ENCODE measurements at places on chromosomes 11 and 22.

DNA sequence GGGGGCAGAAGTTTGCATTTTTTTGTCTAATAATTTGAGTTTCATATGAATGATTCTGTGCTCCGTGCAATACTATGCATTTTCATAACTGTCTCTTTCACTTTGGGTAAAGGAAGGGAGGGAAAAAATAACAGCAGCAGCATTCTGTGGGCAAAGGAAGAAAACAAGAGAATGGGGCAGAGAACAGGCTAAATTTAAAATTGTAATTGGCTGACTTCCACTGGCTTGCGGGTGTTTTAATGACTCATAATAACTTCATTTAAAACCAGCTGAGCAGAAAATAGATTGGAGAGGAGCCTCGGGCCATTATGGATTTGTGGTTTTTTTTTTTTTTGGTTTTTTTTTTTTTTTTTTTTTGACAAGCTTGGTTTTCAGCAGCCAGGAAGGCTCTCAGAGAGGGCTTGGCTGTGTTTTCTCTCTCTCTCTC, 107.4 kb downstream of the ZBTB16 start:
- peak; percentile 70 for DNase-seq

DNA sequence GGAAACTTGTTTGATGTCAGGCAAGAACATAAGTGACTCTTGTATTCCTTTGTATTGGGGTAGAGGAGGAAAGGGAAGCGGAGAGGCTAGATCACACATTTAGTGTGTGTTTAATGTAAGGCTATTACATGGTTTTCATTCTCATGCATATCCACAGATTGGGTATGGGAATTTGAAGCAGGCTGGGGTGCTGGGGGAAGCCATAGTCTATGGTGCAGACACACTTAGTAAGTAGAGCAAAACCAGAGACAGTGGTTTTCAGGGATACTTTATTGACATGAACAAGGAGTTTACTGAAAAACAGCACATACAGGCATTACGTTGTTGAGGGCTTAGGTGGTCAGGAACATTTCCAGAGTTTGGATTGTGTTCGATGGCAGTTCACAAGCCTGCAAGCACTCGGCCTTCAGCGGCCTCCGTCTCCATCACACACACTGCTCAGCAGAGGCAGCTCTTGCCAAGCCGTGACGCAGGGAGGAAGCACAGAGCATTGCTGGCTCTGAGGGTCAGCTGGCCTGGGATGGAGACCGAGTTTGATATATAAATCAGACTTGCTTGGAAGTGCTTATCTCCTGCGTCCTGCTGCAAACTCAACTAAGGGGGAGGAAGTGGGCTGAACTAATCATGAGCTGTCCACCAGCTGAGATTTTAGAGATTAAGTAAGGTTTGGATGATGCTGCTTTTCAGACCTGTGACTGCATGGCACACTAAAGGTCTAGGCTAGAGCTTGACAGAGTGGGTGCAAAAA, 25.3 kb downstream of the SCN3B start:
- DNase-seq = no peak

DNA sequence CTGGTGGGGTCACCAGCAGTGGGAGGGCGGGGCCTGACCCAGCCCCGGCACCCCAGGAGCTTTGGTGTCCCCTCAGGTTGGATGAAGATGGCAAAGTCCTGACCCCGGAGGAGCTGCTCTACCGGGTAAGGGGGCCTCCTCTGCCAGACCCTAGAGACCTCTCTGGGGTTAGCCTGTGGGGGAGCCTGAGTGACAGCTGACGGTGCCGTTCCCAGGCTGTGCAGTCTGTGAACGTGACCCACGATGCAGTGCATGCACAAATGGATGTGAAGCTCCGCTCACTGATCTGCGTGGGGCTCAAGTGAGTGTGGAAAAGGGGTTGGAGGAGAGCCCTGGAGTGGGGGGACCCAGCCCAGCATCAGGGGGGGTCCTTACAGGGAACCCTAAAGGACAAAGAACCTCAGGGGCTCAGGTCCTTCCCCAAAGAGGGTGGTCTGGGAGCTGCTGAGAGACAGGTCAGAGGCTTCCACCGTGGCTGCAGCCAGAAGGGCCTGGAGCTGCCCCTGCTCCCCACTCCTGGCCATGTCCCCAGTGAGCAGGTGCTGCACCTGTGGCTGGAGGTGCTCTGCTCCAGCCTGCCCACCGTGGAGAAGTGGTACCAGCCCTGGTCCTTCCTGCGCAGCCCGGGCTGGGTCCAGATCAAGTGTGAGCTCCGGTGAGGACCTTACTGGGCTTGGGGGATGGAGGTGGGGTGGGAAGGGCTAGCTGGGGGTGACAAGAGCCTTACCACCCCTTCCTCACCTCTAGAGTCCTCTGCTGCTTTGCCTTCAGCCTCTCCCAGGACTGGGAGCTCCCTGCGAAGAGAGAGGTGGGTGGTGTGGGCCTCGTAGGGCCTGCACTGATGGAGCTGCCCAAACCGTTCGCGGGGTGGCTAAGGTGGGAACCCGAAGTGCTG, 38.6 kb downstream of the SGSM3 start:
- DNase-seq = no peak

DNA sequence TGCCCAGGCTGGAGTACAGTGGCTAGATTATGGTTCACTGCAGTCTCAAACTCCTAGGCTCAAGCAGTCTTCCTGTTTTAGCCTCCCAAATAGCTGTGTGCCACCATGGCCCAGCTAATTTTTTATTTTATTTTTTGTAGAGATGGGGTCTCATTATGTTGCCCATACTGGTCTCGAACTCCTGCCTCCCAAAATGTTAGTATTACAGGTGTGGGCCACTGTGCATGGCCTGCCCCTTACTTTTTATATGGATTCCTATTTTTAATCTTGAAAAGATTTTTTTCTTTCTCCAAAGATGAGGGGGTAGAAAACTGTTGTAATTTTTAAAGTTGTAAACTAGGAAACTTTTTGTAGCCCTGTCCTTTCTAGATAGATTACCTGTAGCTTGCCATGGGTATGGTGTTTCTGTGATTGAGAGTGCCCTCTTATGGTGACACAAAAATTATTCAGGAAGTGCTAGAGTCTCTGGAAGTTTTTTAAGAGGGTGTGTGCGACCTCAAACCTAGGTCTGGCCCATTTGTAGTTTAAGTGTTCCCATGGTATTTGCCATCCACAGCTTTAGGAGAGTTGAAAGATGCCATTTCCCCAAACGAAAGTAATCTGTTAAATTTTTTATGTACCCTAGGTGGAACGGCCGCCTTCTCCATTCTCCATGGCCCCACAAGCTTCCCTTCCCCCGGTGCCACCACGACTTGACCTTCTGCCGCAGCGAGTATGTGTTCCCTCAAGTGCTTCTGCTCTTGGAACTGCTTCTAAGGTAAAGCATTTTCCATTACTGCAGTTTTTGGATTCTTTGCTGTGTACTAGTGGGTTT, 32.4 kb downstream of the MCAM start:
- no peak for DNase-seq

DNA sequence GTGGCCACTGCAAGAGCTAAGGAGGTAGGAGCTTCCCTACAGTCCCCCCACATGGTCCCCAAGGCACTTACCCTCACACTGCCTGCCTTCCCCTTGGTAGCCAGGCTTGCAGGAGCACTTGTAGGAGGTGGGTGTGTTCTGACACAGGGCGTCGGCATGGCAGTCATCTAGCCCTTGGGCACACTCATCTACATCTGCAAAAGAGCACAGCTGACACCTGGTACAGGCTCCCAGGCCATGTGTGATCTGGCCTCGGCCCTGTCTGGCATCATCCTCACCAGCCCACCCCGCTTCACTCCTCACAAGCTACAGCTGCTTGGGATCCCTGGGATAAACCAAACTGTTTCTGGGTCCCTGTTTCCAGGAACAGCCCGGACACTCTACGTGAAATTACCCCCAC, 1.8 kb downstream of the SCUBE2 start:
- no peak for DNase-seq

DNA sequence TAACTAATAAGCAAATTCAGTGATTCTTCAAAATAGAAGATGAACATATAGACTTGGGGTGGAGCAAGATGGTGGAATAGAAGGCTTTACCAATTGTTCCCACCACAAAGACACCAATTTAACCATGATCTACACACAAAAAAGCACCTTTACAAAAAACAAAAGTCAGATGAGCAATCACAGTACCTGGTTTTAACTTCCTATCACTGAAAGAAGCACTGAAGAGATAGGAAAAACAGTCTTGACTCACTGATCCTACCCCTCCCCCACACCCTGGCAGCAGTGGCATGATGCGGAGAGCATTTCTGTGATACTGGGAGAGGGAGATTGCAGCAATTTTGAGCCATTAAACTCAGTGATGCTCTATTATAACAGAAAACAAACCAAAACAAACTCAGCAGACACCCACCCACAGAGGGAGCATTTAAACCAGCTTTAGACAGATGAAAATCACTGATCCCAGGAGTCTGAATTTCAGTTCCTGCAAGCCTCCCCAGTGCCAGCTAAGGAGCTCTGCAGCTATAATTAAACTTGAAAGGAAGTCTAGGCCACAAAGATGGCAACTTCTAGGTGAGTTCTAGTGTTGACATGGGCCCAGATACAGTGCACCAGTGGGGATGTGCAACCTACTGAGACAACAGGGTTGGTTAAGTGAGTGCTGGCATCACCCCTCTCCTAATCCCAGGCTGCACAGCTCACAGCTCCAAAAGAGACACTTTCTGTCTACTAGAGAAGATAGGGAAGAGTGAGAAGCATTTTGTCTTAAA, 161.8 kb upstream of the GRIA4 start:
- no peak for DNase-seq

GRCh38 chr11:14611939-14612338, 31.7 kb upstream of the PDE3B start:
- DNase-seq = no peak
